PC-9 (cell line): ENCODE measurements at places on chromosomes 7 and 10. TPM values are rescaled to one million over a fixed set of nuclear protein-coding genes. Genes with fewer than 3 reads are reported as not detected.

The CNPY1 gene
- not detected in 2 replicates for total RNA-seq

The RAPGEF5 gene
- total RNA-seq = 16.4 and 16.6 TPM in 2 replicates

The FZD8 gene
- not detected in 2 replicates for total RNA-seq

The GPC2 gene
- total RNA-seq = 4.5 and 10.0 TPM in 2 replicates

The CYP3A7 gene
- not detected in 2 replicates for total RNA-seq
